ENCODE measurements at places on chromosomes 4 and X. TPM values are rescaled to one million over a fixed set of nuclear protein-coding genes. Genes with fewer than 3 reads are reported as not detected.

- H3K27me3 ChIP-seq: no peaks in the 10 kb centered on the region
- DNase-seq: no peak
- H3K4me3 ChIP-seq: no peak overlapping the region
- no peak overlapping the region for H3K27ac ChIP-seq
Measured at GRCh38 chr4:84644087-84644486, 61.2 kb downstream of the CDS1 start.

GRCh38 chr4:80382090-80382832, 46.7 kb downstream of the CFAP299 start:
- H3K4me3 ChIP-seq: no peak overlapping the region
- H3K27ac ChIP-seq: no peak overlapping the region
- peaks cover 4% of the 10 kb centered on the region for H3K36me3 ChIP-seq

- H3K36me3 ChIP-seq: no peaks in the 10 kb centered on the region
- H3K27me3 ChIP-seq: peaks cover 2% of the 10 kb centered on the region
- H3K4me1 ChIP-seq: no peaks in the 10 kb centered on the region
- H3K4me3 ChIP-seq: no peak overlapping the region
Measured at GRCh38 chrX:125340490-125340889, 20.8 kb downstream of the TEX13C start.

GRCh38 chr4:19577097-19577496, 674.6 kb upstream of the SLIT2 start:
- no peak for DNase-seq
- no peaks in the 10 kb centered on the region for H3K4me1 ChIP-seq
- H3K36me3 ChIP-seq: no peaks in the 10 kb centered on the region

FSTL5 gene
- not detected for total RNA-seq

Measured in activated CD4-positive, alpha-beta T cell treated with anti-CD3 and anti-CD28 coated beads for 36 hours (primary cell).